ENCODE measurements at places on chromosomes 5 and 9.

- DNase-seq, result peak; percentile 22
Observed at GRCh38 chr5:69492923-69493395, 369 bp downstream of the OCLN start.

GRCh38 chr5:82164977-82165713, 113.0 kb downstream of the RPS23 start:
- DNase-seq, result peak; percentile 35

GRCh38 chr9:111456529-111456928, 27.7 kb downstream of the ECPAS start:
- no peak for DNase-seq

DNA sequence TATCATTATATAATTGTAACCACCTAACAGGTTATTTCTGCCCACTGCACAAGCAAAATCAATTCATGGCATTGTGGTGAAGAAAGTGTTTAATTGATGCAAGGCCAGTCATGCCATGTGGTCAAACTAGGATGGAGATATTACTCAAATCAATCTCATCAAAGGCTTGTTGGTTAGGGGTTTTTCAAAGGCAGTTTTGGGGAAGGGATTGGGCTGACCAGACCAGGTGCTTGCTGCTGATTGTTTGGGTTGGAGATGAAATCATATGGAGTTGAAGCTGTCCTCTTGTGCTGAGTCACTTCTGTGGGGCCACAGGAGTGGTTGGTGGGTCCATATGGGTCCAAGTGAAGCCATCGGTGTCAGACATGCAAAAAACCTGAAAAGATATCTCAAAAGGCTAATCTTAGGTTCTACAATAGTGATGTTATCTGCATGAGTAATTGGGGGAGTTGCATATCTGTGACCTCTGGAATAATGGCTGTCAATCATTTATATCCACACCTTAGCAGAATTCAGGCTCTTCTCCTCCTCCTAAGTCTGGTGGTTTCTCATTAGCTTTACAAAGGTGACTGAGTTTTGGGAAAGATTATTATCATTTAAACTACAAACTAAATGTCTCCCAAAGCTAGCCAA, 44.9 kb downstream of the HMGCS1 start:
- DNase-seq, result no peak

GRCh38 chr5:111502956-111503355, 9.4 kb downstream of the STARD4 start:
- DNase-seq, result no peak

DNA sequence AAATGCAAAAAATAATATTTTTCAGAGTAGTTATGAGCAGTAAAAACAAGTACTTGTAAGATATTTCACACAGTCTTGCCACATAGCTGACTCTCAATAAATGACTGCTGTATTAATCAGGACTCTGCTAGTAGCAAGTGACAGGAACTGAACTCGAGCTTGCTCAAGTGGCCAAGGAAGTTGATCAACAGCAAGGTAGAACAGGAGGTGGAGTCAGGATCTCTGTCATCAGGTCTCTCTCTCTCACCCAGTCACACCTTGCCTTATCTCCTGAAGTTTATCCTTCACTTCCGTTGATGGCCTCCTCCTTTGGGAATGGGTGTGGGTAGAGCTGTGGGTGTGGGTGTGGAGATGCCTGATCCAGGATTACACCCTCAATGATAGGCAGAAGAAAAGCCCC, 107.0 kb downstream of the GPBP1 start:
- no peak for DNase-seq

DNA sequence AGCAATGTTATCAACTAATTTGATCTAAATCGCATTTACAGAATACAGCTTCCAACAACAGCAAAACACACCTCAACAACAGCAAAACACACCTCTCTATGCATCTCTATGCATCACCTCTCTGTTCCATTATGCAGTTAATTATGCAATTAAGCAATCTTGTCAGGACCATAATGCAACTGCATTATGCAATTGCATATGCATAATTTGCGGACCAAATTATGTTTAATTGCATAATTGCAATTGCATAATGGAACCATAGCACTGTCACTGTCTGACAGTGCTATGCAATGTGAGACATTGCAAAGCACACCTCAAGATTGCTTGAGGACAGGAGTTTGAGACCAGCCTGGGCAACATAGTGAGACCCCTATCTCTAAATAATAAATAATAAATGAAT, 80.4 kb upstream of the PRSS3 start:
- DNase-seq, result no peak

DNA sequence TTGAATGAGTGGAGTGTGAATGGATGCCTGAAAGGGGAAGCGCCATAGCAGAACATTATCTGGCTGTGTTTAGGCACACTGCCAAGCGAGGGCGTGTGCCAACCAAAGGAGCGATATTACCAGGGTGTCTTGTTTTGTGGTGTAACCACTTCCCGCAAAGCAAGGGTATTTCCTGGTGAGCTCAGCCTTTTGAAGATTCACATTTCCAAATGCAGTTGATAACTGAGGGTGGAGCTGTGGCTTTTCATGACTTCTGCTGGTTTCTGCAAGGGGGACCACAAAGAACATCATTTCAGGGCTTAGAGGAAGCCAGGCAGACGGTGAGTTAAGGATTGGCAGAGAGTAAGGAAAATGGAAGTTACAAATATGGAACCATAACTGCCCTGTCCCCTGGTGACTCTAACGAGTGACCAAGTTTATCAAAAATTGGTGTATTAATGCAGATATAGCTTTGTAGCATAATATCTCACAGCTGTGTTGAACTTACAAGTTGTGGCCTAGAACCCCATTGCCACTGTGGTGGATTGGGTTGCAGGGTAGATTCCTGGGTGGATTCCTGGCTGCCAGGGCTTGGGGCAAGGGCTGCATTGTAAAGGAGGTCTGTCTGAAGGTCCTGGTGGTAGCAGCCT, 71.4 kb downstream of the RALGPS1 start:
- peak; percentile 67 for DNase-seq

DNA sequence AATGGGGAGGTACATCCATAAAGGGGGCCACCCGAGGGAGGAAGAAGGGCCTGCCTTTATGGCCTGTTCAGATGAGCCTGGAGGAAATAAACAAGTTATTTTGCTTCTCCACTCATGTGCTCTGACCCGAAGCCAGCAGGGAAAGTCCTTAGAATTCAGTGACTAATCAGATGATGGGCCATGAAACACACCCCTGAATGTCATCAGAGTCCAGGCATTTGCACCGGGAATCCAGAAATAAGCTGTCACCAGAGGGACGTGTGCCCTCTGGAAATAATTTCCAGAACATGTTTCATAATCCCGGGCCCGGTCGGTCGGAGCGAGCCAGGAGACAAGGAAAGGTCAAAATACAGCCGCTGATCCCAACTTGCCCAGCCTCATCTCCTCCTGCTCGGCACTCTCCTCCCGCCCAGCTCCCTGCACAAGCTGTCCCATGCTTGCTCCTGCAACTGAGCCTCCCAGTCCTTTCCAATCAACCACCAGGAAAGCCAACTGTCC, 73.6 kb upstream of the ZNF622 start:
- DNase-seq, result peak; percentile 40

GRCh38 chr5:150195736-150196485, 6.0 kb downstream of the SLC6A7 start:
- DNase-seq, result no peak

DNA sequence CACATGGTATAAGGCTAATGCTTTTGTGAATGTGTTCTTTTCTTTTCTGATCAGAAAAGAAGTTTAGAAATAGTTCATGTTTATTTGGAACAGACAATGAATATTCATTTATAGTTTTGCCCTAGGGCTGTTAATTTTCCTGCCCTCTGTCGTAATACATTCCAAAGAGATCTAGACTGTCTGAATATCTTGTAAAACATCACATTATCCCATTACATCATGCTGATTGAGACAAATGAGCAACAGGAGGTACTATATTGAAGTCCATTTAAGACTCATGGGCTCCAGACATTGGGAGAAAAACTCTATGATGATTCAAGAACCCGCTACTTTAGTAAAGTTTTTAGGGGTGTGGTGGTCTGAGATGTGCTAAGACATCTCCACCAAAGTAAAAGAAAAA, 121.2 kb upstream of the MAP1B start:
- no peak for DNase-seq

DNA sequence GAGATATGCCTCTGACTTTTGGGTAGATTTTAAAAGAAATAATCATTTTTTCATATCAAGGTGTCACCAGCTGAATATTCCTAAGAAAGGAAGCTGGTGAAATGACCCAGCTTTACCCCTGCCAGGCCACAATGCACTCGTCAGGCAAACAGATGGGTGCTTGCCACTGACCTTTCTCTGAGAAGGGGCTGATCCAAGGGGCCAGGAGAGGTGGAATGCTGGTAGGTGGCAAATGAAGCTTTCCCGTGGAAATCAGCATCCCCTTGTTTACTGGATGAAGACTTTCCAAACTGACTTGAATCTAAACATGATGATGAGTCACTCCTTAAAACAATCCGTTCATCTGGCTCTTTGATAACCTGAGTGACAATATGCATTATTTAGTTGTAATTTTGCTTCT, 44.3 kb upstream of the PLPP6 start:
- no peak for DNase-seq

DNA sequence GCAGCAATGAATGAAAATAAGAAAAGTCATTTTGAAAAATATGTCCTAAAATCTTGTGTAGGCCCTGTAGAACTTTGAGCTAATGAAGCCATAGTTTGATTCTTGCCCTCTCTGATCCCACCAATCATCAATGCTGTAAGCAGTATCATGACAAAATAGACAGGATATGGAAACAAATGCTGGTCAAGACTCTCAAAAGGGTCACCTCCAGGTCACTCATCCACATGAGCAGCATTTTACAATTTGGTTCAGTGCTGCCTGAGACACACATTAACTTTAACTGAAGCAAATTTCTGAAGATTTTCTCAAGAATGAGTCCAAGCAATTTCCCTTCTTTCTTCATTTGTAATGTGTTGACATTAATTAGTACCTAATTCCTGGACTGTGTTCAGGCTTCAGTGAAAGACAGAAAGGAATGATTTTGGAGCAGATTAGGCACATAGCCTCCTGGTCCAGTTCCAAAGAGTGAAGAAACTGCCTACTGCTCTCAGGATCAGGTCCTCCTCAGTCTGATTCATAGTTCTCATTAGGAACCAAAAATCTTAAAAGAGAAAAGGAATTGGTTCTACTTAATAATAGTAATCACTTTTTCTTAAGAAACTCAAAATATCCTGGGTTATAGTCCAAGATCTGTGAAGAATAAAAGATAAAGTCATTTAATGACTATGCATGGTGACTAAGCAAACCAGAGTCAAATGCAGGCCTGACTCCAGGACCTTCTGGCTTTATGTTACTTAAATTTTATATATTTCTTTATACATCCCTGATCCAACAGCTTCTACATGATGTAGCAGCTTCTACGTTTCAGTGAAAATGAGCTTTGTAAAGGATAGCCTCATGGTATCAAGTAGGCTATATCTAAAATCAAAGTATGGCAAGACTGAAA, 192.1 kb upstream of the RGMB start:
- no peak for DNase-seq

GRCh38 chr9:132577119-132577518, 5.3 kb upstream of the BARHL1 start:
- no peak for DNase-seq

DNA sequence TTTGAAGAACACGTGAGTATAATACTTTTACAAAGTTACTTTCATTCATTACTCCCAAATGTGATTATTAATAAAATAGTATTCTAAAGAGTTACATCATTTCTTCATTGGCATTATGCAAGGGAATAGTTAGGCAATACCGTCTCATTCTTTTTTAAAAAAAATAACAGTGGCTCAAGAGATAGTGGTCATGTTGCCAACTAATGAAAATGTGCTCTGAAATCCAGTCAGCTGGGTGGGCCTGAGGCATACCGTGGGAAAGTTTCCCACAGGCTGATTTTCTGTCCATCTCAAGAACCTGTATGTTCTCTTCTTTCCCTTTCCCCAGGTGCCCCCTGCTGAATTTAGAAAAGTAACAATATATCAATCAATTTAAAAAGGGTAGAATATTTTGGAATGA, 40.8 kb upstream of the ROPN1L start:
- DNase-seq, result no peak

- DNase-seq, result peak; percentile 26
Observed at GRCh38 chr5:163565931-163566608, 60.7 kb downstream of the MAT2B start.

DNA sequence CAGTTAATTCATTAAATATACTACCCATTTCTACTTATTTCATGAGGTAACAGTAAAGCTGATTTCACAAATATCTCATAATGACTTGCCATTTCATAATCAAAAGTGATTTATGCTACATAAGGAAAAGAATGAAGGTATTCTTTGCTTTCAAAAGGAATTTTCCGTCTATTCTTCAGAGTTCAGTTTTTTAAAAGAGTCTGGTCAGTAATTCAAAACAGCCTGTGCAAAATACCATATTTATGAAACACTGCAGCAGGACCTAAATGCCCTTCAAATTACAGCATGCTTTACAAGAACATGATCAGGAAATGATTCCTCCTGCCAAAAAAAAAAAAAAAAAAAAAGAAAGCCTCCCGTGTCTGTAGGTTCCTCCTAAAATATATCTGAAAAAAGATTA, 154.7 kb downstream of the KIAA0825 start:
- no peak for DNase-seq

- DNase-seq, result no peak
Observed at GRCh38 chr5:36066001-36066539, 612 bp downstream of the UGT3A2 start.

DNA sequence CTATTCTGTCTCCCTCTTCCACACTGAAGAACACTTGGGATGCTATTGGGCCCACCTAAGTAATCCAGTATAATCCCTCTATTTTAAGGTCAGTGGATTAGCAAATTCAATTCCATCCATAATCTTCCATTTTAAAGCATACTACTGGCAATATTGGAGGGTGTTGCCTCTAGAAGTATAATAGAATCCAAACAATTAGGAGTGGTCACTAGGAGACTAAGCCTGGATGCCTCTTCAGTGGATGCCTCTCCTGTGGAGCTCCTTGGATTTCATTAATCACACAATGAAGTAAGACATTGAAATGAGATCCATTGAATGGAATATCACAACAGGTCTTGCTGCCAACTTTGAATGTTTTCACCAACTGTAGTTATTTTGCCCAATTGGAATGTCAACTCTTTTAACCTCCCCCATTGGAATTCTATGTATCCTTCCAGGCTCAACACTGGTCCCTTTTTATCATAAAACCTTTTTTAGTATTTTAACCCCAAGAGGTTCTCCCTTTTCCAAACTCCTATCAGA, 311.6 kb downstream of the PLK2 start:
- DNase-seq, result no peak
